ENCODE measurements at places on chromosomes 6 and 20.

- peak; percentile 46 for DNase-seq
These were observed 96.8 kb upstream of the NFATC2 start for GRCh38 chr20:51639206-51639832.

DNA sequence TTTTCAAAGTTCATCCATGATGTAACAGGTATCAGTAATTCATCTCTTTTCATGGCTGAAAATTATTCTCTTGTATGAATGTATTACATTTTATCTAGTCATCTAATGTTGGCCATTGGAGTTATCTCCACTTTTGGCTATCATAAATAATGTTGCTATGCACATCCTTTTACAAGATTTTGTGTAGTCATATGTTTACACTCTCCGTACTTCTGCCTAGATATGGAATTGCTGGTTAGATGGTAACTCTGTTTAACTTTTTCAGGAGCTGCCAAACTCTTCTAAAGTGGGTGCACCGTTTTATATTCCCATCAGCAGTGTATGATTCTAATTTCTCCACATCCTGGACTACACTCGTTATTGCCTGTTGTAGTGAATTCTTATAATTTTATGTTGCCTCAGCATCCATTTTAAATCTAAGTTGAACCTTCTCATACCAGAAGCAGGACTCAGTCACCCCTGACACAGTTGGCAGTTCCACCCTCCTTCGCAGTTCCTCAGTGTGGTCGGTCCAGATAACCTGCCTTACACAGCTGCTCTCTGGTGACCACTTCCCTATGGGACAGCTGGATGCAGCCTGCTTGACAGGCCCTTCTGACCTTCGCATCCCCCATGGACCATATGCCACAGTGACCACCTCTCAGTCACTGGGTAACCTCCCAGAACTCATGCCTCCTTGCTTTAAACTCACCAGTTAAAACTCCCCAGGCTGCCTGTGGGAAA lies 33.9 kb downstream of the KIZ start:
- DNase-seq: no peak

GRCh38 chr20:34215711-34216381 lies 25.4 kb upstream of the ASIP start:
- DNase-seq: no peak

DNA sequence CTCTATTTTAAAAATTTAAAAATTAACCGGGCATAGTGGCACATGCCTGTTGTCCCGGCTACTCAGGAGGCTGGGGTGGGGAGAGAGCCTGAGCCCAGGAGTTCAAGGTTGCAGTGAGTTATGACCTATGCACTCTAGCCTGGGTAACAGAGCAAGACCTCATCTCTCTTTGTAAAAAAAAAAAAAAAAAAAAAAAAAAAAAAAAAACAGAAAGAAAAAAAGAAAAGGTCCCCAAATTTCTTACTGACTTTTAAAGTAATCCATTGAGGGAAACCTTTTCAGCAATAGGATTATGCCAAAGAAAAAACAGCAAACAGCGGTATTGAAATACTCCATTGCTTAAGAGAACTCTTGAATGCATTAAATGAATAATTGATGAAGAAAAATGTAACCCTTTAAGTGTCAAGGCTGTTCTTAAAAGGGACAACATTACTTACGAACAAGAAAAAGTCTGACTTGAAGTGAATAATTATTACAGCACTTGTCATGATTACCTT lies 6.0 kb upstream of the DNAAF9 start:
- no peak for DNase-seq

GRCh38 chr20:32839982-32840285 lies 18.8 kb upstream of the EFCAB8 start:
- DNase-seq: no peak

- no peak for DNase-seq
These were observed 1195.9 kb upstream of the MAP3K7 start for GRCh38 chr6:91782802-91783201.

DNA sequence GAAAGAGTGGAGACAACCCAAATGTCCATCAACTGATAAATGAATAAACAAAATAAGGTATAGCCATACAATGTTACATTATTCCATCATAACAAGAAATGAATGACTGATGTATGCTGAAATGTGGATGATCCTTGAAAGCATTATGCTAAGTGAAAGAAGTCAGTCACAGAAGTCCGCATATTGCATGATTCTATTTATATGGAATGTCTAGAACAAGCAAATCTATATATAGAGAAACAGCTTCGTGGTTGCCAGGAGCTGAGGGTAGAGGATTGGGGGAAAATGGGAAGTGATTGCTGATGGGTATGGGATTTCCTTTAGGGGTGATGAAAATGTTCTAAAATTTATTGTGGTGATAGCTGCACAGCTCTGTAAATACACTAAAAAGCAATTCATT lies 196.8 kb downstream of the ATXN1 start:
- DNase-seq: no peak

GRCh38 chr6:41887331-41887751 lies 7.8 kb downstream of the USP49 start:
- DNase-seq: no peak

GRCh38 chr6:113530769-113531168 lies 326.4 kb upstream of the MARCKS start:
- DNase-seq: no peak

DNA sequence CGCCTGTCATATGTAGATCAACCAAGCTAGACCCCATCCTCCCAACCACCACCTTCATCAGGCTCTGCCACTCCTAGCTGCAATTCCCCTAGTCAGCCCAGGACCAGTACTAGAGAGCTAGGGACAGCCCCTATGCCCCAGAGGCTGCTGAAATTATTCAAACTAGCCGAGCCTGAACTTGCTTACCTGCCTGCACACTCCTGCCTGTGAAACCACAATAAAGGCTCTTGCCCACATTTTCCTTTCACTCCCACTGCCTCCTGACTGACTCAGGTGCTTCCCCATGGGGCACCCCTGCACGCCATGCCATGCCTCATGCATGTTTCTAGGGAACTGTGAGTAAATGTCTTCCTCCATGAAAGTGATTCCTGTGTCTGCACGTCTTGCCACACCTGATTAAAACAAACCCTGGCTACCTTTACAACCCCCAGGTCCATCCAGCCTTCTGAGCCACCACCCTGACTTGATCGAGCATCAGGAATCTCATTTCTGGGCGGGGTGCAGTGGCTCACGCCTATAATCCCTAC lies 66.5 kb upstream of the IER3 start:
- peak; percentile 11 for DNase-seq

- DNase-seq: no peak
These were observed 10.7 kb downstream of the PTPRK start for GRCh38 chr6:128509709-128510108.

GRCh38 chr6:11322252-11322885 lies 89.9 kb upstream of the NEDD9 start:
- no peak for DNase-seq

GRCh38 chr20:52209154-52209571 lies 17.6 kb upstream of the ZFP64 start:
- no peak for DNase-seq

GRCh38 chr6:2790588-2791449 lies 25.6 kb downstream of the WRNIP1 start:
- DNase-seq: no peak

- DNase-seq: no peak
These were observed 58.6 kb downstream of the NUDT3 start for GRCh38 chr6:34333858-34334257.

DNA sequence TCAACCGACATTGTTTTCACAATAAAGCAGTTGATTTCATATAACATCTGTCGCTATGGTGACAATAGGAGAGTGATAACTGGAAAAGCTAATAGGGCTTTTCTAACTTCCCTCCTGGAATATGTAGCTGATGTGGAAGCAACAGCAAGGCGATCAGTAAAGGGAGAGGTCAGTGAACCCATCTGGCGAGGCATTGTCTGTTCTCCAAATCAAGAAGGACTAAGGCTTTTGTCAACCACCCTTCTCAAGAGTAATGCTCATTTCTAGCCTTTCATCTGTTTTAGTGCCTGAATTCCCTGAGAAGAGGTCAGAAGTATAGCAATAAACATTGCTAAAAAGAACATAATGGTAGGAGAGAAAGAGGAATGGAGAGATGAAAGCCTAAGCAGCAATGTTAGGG lies 201.3 kb downstream of the AKAP7 start:
- no peak for DNase-seq

DNA sequence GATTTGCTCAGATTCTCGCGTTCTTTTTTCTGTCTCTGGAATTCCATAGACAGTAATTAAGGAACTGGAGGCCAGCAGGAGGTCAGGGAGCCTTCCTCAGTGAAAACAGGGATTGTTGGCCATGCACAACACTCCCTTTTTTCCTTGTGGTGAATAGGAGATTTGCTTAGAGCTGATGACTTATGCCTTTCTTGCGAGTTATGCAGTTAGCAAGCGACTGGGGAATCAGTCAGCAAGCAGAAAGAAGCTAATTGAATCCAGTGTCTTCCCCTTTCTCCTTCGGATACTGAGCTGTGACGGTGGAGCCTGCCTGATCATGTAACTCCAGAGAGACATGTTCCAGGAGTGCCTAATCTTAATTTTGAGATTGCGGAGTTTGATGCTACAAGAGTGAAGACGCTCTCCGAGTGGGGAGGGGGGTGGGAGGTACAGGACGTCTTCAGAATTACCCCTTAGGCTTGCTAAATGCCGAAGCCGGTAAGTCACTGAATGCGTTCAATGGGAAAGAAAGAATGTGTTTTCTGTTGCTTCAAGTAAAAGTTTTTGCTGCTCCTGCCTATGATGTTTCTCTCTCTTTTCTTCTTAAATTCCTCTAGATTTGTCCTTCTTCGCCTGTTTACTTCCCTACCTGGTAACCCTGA lies 165.9 kb downstream of the SASH1 start:
- no peak for DNase-seq

GRCh38 chr6:149897015-149897697 lies 757 bp downstream of the RAET1E start:
- no peak for DNase-seq

DNA sequence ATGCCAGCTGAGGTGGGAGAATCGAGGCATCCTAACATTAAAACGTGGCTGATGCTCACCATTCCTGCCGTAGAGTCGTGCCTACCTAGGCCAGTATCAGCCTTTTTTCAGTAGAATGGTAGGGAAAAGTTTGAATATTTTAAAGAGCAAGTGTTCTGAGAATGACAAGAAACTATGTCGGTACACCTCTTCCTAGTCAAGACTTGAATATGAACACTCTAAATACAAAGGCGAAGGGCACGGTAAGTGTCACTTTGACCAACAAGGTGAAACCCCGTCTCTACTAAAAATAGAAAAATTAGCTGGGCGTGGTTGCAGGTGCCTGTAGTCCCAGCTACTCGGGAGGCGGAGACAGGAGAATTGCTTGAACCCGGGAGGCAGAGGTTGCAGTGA lies 1.0 kb downstream of the GINM1 start:
- no peak for DNase-seq

DNA sequence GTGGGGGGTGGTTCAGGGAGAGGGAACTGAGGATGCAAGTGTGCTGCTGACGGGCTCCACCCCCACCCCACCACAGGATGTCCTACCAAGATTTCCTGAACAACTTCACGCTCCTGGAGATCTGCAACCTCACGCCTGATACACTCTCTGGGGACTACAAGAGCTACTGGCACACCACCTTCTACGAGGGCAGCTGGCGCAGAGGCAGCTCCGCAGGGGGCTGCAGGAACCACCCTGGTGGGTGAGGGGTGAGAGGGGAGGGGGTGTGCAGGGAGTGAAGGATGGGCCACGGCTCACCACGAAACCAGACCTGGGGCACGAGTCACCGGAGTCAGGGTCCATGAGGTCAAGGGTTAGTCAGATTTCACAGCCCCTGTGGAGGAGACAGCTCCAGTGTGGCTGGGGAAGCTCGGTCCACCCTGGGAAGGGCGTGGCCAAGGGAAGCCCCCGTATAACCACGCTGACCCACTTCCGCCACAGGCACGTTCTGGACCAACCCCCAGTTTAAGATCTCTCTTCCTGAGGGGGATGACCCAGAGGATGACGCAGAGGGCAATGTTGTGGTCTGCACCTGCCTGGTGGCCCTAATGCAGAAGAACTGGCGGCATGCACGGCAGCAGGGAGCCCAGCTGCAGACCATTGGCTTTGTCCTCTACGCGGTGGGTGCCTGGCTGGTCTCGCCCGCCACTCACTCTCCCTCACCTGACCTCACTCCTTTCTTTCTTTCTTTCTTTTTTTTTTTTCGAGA lies 18.3 kb downstream of the CAPN11 start:
- DNase-seq: no peak

DNA sequence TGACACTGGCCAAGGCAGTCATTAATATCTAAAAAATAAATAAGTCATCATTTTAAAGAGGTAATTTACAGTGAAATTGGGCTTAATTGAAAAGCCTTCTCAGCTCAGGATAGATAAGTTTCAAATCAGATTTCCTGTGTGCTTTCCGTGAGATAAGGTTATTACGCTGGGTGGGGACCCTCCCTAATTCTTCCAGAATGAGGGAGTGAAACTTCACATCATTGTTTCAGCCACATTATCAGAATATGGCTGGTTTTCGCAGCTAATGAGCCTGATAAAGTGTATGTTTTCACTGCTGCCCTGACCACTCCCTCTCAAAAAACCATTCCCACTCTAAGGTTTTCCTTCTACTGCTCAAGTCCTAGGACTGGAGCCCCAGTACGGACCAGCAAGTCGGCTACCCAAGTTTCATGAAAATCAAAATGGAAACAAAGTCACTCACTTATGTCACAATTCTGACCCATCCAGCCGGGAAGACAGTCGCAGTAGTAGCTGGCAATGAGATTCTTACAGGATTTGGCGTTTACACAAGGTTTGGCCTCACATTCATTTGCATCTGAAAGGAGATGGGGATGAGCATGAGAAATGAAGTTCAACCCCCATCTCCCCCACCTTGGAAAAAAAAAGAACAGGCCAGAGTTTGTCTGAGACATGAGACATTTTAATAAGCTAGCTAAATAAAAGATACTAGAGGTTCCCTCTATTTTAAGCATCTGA lies 24.6 kb downstream of the JAG1 start:
- DNase-seq: no peak

GRCh38 chr6:163347021-163347446 lies 67.5 kb upstream of the QKI start:
- DNase-seq: no peak

GRCh38 chr6:88513920-88514319 lies 347.8 kb upstream of the CNR1 start:
- no peak for DNase-seq

- no peak for DNase-seq
These were observed 58.7 kb downstream of the KIF13A start for GRCh38 chr6:17928514-17929430.

- DNase-seq: no peak
These were observed 19.1 kb upstream of the TFB1M start for GRCh38 chr6:155333414-155333813.

GRCh38 chr6:88871498-88871897 lies 91.9 kb downstream of the RNGTT start:
- no peak for DNase-seq

DNA sequence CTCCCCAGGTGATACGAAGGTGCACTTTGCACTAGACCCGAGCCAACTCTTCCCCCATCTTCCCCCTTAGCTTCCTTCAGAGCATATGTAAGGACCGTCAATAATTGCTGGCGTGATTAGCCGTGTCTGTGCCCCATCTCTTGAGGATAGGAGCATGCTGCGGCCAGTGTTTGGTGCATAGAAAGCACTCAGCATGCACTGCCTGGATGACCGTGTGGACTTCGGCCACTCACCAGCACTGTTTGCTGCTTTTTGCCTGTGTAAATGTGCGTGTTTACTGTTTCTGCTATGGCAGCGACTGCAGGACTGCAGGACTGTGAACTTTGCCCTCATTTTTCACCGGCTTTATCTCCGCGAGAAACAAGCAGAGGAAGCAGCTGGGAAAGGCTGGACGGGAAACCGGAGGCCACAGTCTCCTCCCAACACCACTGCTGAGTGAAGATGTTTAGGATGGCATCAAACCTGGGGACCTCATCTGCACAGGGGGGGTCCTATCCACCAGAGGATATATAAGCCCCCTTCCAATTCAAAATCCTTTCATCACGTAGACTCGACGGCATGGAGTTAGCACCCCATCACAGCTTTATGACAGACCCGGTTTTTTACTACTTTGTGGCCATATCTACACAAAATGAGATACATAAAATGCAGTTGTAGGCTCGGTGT lies 150.6 kb upstream of the AFDN start:
- no peak for DNase-seq
